ENCODE measurements at places on chromosomes 2 and 18. TPM values are rescaled to one million over a fixed set of nuclear protein-coding genes. Genes with fewer than 3 reads are reported as not detected.

Gene MRPL30
- total RNA-seq, result 18.8 TPM

Gene CDH20
- total RNA-seq, result 0.35 TPM

Gene CCDC85A
- total RNA-seq, result 22.2 TPM

Gene HTRA2
- total RNA-seq, result 31.4 TPM

- DNase-seq, result peak; percentile 88
These were observed 55.9 kb upstream of the CTLA4 start for GRCh38 chr2:203811491-203812221.

GRCh38 chr2:164009756-164010337 is 274.0 kb upstream of the FIGN start:
- no peak for DNase-seq

- DNase-seq, result no peak
These were observed 72.8 kb upstream of the DTNA start for GRCh38 chr18:34637094-34637801.

- no peak for DNase-seq
These were observed 11.3 kb downstream of the NPAS2 start for GRCh38 chr2:100831158-100831750.
